Psoas muscle (tissue), 8 donors: ENCODE measurements at places on chromosomes 16 and 17. TPM values are rescaled to one million over a fixed set of nuclear protein-coding genes. Genes with fewer than 3 reads are reported as not detected.

GRCh38 chr17:55694286-55694910 is 28.3 kb downstream of the TMEM100 start:
- H3K27ac ChIP-seq = no peak overlapping the region
- DNase-seq = no peak
- no peaks in the 10 kb centered on the region for H3K27me3 ChIP-seq
- peaks cover 3% of the 10 kb centered on the region for H3K4me1 ChIP-seq
- H3K36me3 ChIP-seq = no peaks in the 10 kb centered on the region
- H3K4me3 ChIP-seq = no peak overlapping the region

DNA sequence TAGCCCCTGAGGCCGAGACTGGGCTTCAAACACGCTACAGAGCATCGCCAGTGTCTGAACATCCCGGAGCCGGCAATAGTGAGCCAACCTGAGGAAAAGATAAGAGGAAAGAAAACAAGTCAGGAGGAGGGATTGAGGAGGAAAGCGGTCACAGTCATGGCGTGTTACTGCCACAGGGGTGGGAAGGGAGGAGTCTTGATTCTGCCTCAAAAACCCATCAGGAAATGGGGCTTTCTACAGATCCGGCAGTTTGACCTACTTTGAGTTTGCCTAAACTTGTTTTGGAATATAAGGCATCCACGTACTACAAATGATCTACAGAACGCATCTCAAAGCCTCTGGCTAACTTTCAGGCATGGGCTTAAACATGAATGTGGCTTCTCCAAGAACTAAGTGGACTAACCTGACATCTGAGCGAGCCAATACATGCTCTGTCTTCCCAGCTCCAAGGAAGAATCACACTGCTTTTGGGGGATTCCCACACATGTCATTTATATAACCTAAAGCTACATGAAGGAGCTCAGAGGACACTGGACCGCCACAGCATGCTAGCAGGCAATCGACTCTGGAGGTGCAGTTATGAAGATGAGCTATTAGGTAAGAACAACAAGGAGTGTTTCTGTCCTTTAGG is 96.6 kb downstream of the WDR59 start:
- no peaks in the 10 kb centered on the region for H3K4me1 ChIP-seq
- peaks cover 21% of the 10 kb centered on the region for H3K36me3 ChIP-seq
- H3K27ac ChIP-seq = no peak overlapping the region
- H3K4me3 ChIP-seq = no peak overlapping the region
- DNase-seq = no peak

GRCh38 chr16:85112364-85112763 is at the start of gene CIBAR2:
Gene CIBAR2 (minus strand): TSS chr16:85112472. CDS start chr16:85112352, 120 bp downstream.
- H3K4me3 ChIP-seq = no peak within 1 kb of the TSS
- no peak for DNase-seq
- H3K4me1 ChIP-seq = peaks cover 8% of the 10 kb centered on the region
- no peak within 1 kb of the TSS for H3K27ac ChIP-seq

DNA sequence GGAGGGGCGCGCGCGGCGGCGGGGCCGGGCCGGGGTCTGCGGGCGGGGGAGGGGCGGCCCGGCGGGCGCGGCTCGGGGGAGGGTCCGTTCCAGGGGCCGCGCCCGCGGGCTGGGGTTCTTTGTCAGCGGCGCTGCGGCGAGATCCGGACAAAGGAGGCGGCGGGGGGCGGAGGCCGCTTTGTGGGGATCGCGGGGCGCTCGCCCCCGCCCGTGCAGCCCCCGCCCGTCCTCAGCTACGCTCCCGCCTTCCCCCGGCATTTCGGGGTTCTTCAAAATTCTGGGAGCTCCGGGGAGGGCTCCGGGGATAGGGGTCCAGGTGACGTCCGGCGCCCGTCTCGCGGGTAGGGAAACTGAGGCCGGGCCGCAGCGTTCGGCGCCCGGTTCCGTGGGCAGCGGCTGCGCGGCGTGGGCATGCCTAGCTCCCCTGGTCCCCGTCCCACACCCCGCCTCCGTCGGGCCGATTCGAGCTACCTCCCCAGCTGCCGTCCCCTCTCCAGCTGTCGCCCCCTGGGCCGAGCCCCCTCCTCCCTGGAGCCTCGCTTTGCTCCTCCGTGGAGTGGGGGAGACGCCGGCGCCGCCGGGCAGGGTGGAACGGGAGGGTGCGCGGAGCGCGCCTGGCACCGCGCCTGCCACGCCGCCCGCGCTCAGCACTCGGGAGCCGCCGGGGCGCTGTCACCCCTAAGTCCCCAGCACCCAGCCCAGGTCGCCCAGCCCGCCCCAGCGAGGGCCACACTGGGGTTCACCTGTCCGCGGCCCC is 546 bp downstream of the SNN start:
- H3K36me3 ChIP-seq = no peaks in the 10 kb centered on the region
- H3K27me3 ChIP-seq = no peaks in the 10 kb centered on the region
- peak overlapping the region; percentile 91 for H3K27ac ChIP-seq
- peak; percentile 52 for DNase-seq
- peak overlapping the region; percentile 87 for H3K4me3 ChIP-seq

DNA sequence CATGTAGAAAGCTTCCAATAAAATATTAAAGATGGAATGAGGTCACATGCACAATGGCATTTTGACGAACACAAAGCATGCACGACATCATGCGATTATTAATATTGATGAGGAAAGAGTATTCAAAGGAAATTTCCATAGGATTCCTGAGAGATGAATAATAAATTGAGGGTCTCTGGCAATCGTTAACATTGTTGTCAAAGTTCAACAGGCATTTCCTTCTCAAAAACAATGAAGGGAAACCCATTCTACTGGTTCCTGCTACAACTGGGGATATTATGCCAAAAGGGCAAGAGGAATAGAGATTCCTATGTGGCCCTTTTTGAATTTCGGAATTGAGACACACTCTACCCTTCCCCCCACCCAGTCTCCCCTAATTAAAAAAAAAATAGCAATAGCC is 128.3 kb upstream of the NUDT7 start:
- no peaks in the 10 kb centered on the region for H3K4me1 ChIP-seq
- no peak overlapping the region for H3K4me3 ChIP-seq
- no peaks in the 10 kb centered on the region for H3K27me3 ChIP-seq
- H3K27ac ChIP-seq = no peak overlapping the region
- no peak for DNase-seq

GRCh38 chr16:84068041-84068440 is 25.4 kb upstream of the SLC38A8 start:
- no peak for DNase-seq
- H3K36me3 ChIP-seq = peaks cover 99% of the 10 kb centered on the region
- H3K27ac ChIP-seq = no peak overlapping the region
- H3K4me3 ChIP-seq = no peak overlapping the region
- no peaks in the 10 kb centered on the region for H3K27me3 ChIP-seq
- H3K4me1 ChIP-seq = no peaks in the 10 kb centered on the region

DNA sequence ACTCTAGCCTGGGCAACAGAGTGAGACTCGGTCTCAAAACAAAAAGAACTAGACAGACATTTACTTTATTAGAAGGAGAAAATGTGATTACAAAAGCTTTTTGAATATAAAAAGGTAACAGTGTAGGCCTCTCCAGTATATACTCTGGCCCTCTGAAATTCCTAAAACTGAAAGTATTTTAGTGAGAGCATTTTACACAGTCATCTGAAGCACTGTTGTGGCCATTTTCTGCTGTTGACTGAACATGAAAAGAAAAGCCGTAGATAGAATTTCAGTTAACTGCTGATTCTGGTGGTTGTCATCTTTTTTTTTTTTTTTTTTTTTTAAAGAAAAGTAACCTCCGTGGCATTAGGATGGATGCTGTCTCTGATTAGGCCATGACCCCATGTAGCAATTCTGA is 15.6 kb downstream of the DUSP14 start:
- peaks cover 2% of the 10 kb centered on the region for H3K36me3 ChIP-seq
- H3K4me3 ChIP-seq = no peak overlapping the region
- H3K4me1 ChIP-seq = peaks cover 4% of the 10 kb centered on the region
- no peak for DNase-seq
- no peak overlapping the region for H3K27ac ChIP-seq

- no peaks in the 10 kb centered on the region for H3K36me3 ChIP-seq
- H3K27ac ChIP-seq = no peak overlapping the region
- no peaks in the 10 kb centered on the region for H3K27me3 ChIP-seq
- H3K4me3 ChIP-seq = no peak overlapping the region
- DNase-seq = no peak
Measured at GRCh38 chr16:81637336-81638235, 141.5 kb upstream of the PLCG2 start.

DNA sequence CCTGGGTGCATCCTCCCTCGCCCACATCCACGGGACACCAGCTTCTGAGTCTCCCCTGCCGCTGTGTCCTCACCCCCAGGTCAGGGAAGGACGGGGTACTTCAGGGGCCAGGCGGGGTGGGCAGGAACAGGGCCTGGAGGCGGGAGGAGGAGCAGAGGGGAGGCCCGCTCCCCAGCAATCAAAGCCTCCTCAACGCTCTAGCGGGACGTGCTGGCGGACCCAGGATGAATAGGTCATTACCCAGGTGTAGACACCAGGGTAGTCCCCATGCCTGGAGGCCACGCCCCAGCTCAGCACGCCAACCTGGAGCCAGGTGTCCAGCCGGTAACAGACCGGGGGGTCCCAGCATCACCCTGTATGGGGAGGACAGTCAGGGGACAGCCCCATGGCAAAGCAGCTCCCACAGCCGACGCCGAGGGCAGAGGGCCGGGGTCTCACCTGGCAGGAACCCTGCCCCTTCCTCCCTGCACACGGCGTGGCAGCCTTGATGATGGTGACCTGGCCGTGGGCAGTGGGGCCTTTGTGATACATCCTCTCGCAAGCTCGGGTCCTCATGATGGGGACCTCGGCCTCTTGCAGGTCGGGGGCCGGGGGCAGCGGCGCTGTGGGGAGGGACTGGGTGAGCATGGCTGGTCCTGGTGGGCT is 24.2 kb downstream of the TPSD1 start:
- H3K4me3 ChIP-seq = no peak overlapping the region
- no peaks in the 10 kb centered on the region for H3K4me1 ChIP-seq
- peaks cover 74% of the 10 kb centered on the region for H3K27me3 ChIP-seq

DNA sequence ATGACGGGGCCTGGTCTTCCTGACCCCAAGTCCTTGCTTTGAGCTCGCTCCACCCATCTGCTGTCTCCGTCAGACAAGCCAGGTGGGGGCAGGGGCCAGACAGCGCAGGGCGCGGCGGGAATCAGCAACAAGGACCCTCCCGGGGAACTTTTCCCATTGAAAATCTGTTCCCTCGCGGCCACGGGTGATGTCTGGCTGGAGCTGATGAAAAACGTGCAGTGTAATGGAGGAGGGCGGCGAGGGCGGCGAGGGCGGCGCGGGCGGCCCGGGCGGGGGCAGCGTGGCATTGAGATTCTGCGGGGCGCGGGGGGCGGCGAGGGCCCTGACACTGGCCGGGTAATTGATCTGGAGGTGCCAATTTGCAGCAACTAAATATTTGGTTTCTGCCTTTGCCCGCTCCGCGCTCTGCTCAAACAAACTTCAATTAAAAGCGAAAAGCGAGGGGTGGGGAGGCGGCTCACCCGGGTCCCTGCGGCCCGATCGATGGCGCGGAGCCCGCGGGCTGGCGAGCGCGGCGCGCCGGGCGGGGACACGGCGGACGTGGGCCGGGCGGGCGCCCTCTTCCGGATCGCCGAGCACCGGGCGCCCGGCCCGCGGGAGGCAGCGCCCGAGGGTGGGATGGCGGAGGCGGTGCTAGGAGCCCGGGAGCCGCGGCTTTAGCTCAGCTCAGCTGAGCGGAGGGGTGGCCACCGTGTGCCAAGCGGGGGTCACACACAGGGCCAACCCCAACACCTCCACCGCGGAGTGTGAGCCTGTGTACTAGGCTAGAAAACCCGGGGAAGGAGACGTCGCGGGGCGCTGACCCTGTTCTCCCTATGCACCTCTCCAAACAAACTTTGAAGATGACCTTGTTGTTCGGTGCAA is 32.4 kb downstream of the DCAKD start:
- peaks cover 15% of the 10 kb centered on the region for H3K4me1 ChIP-seq
- DNase-seq = peak; percentile 61
- H3K27ac ChIP-seq = peak overlapping the region; percentile 30
- H3K4me3 ChIP-seq = peak overlapping the region; percentile 69

DNA sequence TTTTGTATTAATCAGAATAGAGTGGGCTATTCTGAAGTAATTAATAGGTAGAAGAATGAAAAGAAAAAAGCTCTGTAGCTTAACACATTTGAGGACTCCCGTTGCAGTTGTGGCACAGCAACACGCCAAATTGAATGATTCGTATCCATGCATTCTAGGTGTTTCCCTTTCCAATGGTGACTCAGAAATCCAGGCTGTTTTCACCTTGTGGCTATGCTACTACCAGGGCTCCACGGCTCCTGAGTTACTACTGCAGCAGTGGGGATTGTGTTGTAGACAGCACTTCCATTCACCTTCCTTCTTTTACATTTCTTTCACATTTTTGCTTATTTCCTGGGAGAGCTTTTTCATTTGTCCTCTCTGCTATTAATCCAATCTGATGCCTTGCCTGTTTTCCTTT is 1616.4 kb downstream of the CDH8 start:
- H3K27me3 ChIP-seq = no peaks in the 10 kb centered on the region
- DNase-seq = no peak
- no peaks in the 10 kb centered on the region for H3K4me1 ChIP-seq

The IGF2BP1 gene
- not detected for polyA plus RNA-seq

The GLIS2 gene
- 0.96 TPM for polyA plus RNA-seq

The CCT6B gene
- polyA plus RNA-seq = 1.7 TPM

The GAST gene
- polyA plus RNA-seq = not detected

The CCDC92B gene
- polyA plus RNA-seq = 0.09 TPM

The SLC6A4 gene
- 0.06 TPM for polyA plus RNA-seq
